ENCODE measurements at places on chromosomes 4 and X. TPM values are rescaled to one million over a fixed set of nuclear protein-coding genes. Genes with fewer than 3 reads are reported as not detected.

The CYLC1 gene
- not detected for total RNA-seq

The GNRHR gene
- not detected for total RNA-seq

The MEPE gene
- not detected for total RNA-seq

The ARMCX1 gene
- total RNA-seq: 75.3 TPM

The FGD1 gene
- 4.7 TPM for total RNA-seq
